ENCODE measurements at places on chromosomes 3 and 15. TPM values are rescaled to one million over a fixed set of nuclear protein-coding genes. Genes with fewer than 3 reads are reported as not detected.

Gene DAZL
- 0.09 TPM for total RNA-seq

Gene NECTIN3
- total RNA-seq, result 98.5 TPM

Gene TRANK1
- total RNA-seq, result 18.8 TPM

Gene PAK2
- 38.3 TPM for total RNA-seq

Gene PIK3R4
- total RNA-seq, result 30.8 TPM
